CD8-positive, alpha-beta T cell (primary cell): ENCODE measurements at places on chromosomes 5 and 9.

- no peak for DNase-seq
Observed at GRCh38 chr5:125834438-125835115, 588.6 kb upstream of the GRAMD2B start.

GRCh38 chr5:43140286-43140685 is 19.6 kb downstream of the ZNF131 start:
- DNase-seq: no peak

DNA sequence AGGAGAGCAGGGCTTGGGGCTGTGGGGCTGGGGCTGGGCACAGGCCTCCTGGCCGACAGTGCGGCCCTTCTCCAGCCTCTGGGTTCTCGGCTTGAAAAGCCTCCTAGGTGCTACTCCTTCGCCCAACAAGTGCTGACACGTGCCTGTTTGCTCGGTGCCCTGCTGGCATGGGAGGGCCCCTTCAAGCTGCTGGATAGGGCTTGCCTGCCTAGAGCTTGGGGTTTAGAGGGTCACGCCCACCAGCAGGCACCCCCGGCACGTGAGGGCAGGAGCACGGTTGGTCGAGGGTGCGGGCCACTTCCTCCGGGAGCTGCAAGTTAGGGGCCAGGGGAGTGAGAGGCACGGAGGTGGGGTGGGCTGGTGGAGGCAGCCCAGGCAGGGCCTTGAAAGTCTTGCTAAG is 106.2 kb downstream of the RXRA start:
- no peak for DNase-seq

GRCh38 chr5:43515678-43516048 is 715 bp upstream of the C5orf34 start:
- no peak for DNase-seq

GRCh38 chr5:173920024-173920753 is 32.0 kb downstream of the CPEB4 start:
- no peak for DNase-seq

DNA sequence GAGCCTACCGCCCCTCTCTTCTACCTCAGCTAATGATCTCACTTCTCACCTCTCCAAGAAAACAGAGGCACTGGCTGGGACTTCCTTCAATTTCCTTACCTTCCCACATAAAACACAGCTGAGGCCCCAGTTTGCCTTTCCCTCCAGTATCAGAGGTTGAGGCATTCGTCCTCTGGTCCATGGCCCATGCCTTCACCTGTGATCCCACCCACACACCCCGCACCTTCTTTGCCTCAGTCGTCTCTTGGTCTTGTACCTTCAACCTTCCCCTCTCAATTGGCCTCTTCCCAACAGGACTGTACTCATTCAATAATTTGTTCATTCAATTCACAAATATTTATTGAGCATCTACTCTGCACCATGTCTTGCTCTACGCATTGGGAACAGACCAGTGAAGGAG is 11.0 kb upstream of the NSD1 start:
- DNase-seq: no peak

DNA sequence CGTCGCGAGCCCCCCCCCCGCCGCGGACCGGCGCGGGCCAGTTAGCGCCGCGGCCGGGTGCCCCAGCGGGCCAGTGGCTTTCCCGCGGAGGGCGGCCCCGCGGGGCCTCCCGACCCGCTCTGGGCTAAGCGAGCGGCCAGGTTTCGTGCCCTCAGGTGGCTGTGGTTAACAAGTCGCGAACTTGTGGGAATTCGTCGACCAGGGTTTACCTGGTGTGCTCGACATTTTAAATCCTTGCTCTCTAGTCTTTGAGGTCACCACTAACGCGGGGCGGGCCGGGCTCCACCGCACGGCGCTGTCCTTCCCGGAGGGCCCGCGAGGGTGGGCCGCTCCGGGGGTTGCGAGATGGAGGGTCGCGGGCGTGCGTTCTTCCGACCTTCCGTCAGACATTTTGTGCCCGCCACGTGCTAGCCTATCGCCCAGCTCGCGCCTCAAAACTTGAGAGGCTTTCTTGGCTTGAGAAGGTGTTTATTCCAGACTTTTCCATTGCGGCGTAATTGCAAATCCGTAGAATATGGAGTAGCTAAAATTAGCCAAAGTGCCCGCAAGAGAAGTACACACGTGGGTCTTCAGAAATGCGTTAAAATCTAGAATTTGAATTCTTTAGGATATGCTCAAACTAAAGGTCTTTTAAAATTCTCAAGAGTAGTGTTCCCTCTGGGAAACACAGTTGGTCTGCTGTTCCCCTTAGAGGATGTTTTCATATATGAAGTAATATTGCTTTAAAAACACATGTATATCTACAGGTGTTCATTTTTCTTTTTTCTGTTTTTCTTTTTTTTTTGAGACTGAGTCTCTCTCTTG is 2.1 kb downstream of the ANP32B start:
- DNase-seq: peak; percentile 78

- DNase-seq: no peak
Observed at GRCh38 chr5:40842351-40842750, 1.2 kb downstream of the CARD6 start.

DNA sequence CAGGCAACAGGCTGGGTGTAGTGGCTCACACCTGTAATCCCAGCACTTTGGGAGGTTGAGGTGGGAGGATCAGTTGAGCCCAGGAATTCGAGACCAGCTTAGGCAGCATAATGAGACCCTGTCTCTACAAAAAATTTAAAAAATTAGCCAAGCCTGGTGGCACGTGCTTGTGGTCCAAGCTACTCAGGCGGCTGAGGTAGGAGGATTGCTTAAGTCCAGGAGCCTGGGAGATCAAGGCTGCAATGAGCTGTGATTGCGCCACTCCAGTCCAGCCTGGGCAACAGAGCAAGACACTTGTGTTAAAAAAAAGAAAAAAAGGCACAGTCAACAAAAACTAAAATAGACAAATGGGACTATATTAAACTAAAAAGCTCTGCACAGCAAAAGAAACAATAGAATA is 29.3 kb downstream of the ATP6V0E1 start:
- DNase-seq: no peak

- peak; percentile 45 for DNase-seq
Observed at GRCh38 chr5:141637767-141638419, 1.1 kb downstream of the RELL2 start.

DNA sequence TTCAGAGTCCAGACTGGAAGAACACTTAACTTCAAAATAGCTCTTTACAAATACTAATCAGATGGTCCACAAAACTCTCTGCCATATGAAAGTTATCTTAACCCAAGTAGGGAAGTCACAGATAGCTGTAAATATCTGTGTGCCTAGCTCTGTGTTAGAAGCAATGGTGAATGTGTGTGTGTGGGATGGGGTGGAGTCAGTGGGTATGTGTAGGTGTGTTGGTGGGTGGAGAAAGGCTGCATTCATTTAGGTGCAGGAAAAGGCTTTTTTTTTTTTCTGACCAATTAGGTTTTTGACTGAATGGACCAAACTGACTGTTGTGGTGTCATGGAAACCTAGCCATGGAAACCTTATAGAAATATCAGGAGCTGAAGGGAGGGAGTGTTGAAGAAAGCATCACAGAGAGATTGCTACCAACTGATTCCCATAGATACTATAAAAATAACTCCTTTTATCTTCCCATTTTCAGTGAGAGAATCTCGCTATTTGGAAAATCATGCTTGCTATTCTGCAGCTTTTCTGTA is 156.2 kb upstream of the NR3C1 start:
- DNase-seq: no peak

GRCh38 chr5:149037817-149038216 is 25.0 kb downstream of the SH3TC2 start:
- no peak for DNase-seq

DNA sequence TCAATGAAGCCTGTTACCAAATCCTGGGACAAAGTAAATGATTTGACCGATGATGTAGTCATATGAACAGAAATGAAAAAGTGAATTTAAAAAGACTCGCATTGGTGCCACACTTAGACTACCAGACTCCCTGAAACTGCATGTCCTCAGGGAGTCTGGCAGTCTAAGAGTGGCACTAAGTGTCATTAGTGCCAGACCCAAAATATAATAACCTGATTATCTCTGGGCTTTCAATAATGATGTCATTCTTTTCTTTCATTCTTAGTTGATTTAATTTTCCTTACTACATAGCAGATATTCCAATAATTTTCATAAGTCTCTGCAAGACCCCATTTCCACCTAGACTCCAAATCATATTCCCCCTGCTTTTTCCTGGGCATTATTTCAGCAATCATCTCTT is 59.0 kb downstream of the OR2K2 start:
- DNase-seq: no peak

DNA sequence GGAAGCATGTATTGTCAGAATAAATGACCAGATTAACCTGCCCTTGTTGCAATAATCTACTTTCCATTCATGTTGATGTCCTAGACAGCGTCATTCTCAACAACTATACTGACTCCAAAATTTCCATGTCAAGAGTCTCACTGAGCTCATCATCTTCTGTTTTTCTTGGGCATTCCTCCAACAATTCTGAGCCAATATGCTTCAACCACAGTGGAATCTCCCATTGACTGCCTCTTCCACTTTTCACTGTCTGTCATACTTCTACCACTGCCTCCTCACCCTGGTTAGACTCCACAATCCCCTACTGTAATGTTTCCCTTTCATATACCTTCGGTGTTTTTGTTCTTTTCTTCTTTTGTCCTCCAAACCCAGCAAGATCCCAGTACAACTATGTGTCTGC is 162.8 kb downstream of the TLE1 start:
- DNase-seq: no peak

DNA sequence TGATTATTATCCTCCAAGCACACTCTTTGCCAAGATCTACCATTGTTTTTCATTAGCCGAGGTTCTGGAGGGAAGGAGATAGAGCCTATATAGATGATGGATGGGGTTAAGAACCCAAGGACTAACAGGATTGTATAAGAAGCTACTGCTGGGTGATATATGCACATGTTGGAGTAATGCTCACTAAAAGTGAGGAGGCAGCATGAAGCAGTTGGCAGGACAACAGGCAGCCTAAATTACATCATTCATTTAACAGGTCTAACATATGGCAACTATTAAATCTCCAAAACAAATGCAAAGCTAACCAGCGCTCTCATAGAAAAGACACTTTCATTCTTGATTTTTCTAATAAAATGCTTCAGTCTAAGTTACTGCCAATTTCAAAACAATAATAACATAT is 293.2 kb downstream of the EPB41L4A start:
- no peak for DNase-seq

DNA sequence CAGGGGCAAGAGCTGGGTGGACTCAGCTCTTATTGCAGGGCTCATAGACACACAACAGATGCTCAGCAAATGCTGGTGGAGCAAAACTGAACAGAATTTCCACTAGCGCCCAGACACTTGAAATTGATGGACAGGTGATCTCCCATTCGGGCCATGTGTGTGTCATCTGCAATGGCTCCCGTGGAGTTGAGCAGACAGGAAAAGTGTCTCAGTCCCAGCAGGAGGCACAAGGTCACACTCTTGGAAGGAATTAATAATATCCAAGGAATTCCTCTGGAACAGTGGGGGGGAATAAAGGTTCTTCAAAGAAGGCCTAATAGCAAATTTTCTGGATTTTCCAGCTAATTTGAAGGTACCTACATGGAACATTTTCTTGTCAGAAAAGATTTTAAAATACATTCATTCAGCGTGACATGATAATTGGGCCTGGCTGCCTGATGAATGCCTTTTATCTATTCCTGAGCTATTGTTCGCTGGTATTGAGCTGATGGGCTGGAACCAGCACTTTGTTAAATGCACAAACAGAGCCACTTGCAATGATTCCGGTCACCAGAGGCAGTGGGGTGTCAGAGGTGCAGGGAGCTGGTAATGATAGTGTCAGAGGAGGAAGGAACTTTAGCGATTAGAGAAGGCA is 31.5 kb upstream of the ALDH1B1 start:
- DNase-seq: no peak

GRCh38 chr9:118449554-118449953 is 745.4 kb downstream of the TLR4 start:
- no peak for DNase-seq

DNA sequence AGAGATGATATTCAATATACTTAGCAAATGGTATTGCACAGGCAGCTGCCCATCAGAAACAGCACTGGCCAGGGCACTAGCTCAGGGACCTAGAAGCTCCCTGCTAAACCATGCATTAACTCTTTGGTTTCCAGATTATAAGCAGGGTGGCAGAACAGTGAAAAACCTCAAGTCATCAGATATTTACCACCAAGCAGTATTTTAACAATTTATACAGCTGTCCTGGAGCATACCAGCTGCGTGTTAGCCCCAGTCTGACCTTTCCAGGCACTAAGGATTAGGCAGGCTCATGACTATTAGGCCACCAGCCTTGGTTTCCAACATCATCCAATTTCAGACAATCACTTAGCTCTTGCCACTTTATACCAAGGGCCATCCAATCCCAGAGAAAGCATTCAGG is 326.5 kb downstream of the CAAP1 start:
- no peak for DNase-seq

- no peak for DNase-seq
Observed at GRCh38 chr9:137679695-137680305, 61.0 kb downstream of the EHMT1 start.

- DNase-seq: no peak
Observed at GRCh38 chr5:113266227-113266912, 168.4 kb downstream of the TSSK1B start.

GRCh38 chr5:157108976-157109375 is at the start of gene HAVCR2:
Gene HAVCR2, minus strand, starts transcription at chr5:157109044. Its CDS starts 61 bp downstream, at chr5:157108983.
- peak; percentile 31 for DNase-seq

DNA sequence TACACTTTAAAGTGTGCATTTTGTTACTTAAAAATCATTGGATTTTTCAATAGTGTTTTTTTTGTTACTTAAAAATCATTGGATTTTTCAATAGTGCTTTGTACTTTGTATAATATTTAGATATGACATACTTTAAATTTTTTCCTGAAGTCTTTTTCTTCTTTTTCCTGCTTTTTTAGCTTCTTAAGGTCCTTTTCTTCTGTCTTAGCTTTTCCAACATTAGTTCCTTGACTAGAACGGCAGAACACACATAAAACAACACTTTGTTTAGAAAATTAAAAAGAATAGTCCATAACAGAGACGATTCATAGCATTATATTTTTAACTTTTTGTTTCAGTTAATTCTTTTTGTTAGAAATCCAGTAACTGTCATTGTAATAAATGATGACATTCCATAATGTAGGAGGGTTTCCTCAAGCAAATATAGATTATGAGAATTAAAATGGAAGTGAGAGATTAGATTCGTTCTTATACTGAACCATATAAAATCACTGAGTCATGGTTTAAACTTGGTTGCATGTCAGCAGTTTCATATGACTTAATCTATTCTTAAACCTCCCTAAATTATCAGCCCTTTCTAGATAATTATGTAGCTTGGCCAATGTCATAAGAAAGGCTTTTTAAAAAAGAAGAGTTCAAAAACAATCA is 45.3 kb upstream of the RICTOR start:
- no peak for DNase-seq

DNA sequence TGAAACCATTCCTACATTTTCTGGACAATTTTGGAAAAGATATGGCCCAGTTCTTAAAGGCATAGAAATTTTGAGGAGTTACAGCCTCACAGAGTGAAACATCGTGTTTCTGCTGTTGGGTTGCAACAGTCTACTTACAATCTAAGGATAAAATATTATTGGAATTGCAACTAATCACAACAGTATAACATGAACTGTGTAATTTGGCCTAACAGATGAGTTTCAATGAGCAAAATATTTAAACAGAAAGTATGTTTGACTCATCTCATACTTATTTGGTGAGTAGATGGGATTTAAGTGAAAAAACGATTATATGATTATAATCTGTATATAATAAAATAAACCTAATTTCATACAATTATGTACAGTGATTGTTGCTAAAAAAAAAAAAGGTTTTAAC is 1061.8 kb downstream of the CDH12 start:
- no peak for DNase-seq

- no peak for DNase-seq
Observed at GRCh38 chr5:78162253-78162862, 132.1 kb downstream of the AP3B1 start.
